KG1 (cell line): ENCODE measurements at places on chromosomes 5 and 9.

- DNase-seq: no peak
Measured at GRCh38 chr5:135139381-135140134, 105.5 kb upstream of the PITX1 start.

- DNase-seq: no peak
Measured at GRCh38 chr9:14869671-14870070, 40.6 kb downstream of the FREM1 start.

GRCh38 chr9:36144309-36145232, 8.0 kb downstream of the GLIPR2 start:
- no peak for DNase-seq

DNA sequence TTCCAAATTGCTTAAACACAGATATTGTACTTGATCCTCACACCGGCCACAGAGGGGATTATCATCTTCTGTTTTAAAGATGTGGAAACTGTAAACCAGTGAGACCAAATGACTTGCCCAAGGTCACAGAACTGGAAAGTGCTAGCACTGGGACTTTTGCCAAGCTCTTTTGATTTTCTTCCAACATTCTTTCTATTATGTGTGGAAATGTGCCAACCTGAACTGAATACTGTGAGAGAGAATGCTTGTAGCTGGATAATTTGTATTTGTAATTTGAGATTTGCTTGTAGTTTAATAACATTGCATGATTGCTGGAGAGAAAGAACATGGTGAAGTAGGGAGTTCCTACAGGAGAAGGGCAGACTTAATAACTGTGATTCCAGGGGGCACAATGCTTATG, 977.9 kb upstream of the NUDT12 start:
- DNase-seq: no peak

GRCh38 chr9:92189782-92190535, 74.7 kb upstream of the SPTLC1 start:
- no peak for DNase-seq

GRCh38 chr5:167903659-167904058, 387.8 kb upstream of the WWC1 start:
- no peak for DNase-seq
